ENCODE measurements at places on chromosomes 16 and 17. TPM values are rescaled to one million over a fixed set of nuclear protein-coding genes. Genes with fewer than 3 reads are reported as not detected.

GRCh38 chr16:73176577-73177013 is 128.7 kb upstream of the ZFHX3 start:
- DNase-seq: peak; percentile 38

DNA sequence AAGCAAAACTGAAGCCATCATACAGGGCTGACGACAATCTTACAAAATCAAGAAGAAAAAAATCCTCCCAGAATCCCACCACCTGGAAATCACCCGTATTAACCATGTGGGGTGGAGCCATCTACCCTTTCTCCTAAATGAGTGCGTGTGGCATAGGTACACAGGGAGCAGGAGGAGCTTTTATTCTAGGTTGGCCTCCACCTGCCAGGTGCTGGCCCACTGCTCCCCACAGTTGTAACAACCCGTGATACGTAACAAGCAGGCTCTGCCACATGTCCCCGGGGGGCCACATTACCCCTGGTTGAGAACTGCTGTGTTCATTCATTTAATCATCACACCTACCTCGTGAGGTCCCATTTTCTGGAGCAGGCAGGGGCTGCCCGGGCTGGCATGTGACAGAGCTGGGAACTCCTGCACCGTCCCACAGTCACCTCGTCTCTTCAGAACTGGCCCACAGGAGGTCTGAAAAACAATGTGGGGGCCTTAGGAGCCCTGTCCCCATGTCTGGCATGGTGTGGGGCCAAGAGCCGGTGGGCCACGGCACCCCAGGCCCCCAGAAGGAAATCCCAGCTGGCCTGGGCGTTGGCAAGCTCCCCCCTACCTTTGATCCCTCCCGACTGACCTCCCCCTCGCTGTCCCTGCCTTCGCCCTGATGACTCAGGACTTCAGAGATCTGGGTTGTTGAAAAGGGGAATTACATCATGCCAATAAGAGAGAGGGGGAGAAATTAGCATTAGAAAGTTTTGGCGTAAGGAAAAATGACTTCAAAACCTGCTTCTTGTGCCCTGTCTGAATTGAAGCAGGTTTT is 12.9 kb downstream of the CMIP start:
- DNase-seq: peak; percentile 56

DNA sequence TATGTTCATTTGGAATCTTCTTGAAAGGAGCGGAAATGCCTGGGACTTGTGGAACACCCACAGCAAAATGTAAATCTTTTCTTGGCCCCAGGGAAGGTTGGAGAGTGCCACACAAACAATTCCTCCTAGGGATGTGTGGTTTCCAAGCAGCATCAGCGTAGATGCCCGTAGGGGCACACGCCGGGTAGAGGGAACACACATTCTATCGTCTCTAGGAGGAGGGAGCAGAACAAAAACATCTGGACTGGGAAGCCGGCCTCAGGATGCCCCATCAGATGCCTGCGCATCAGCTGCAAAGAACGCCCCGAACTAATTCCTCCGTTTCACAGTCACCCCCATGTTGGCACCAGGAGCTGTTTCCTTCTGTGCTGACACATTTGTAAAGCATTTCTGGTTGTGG is 357.9 kb upstream of the ZFHX3 start:
- no peak for DNase-seq

Gene ITPRIPL2
- total RNA-seq: 86.0 TPM
